ENCODE measurements at places on chromosomes 16 and 17. TPM values are rescaled to one million over a fixed set of nuclear protein-coding genes. Genes with fewer than 3 reads are reported as not detected.
A peak's percentile ranks its signal among the peaks of the same experiment; 100 is the strongest.

- peak; percentile 5 for DNase-seq
Observed at GRCh38 chr16:72637306-72637705, 410.6 kb downstream of the ZFHX3 start.

DNA sequence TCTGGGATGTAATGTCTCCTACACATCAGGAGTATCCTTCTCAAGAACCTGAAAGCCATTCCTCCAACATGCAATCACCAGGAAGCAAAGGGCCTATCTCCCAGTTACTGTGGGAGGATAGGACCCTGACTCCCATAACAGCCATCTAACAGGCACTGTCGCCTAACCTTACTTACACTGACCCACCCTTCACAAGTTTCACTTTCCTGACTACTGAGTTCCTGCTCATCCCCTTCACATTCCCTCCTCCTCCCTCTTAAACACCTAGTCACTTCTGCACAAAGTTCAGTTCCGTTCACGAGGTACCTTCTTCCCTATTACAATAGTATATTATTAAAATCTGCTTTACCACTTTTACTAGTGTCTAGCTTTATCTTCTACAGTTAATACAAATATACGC, 1.3 kb downstream of the C17orf67 start:
- DNase-seq = no peak

KRTAP4-8 gene
- polyA plus RNA-seq = not detected

DNA sequence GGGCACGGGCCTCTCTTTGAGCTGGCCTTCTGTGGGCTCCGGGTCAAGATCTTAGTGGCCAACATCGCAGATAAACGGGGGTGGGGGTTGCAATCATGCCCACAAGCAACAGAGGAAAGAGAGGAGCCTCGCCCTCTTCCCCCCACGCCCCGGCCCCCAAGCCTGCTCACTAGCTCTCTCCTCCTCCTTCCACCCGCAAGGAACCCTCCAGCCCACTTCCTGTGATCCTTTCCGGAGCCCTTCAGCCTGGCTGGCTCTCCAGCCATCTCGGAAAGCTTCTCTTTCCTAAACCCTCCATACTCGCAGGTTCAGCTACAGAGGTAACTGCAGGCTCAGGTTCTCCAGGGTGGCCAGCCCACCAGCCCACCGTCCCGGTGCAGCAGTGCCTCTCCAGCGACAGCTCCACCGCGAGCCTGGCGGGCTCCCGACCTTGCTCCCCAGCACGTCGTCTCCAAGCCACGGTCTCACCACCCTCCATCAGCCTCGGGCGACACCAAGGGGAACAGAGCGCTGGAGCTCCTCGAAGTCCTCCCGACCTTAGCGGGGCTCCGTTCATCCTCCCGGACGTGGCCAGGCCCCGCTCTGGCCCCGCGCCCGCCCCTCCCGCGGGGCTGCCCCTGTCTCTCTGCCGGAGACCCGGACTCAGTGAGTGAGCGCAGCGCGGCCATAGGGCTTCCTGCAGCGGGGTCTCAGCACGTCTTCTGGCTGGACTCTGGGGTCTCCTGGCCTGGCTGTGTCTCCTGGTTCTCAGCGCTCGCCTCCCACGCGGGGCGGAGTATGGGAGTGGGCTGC, 12.9 kb upstream of the ODF4 start:
- DNase-seq = no peak

PRKCB gene
- not detected for polyA plus RNA-seq

GRCh38 chr17:76017481-76018339, 9.4 kb downstream of the EVPL start:
- no peak for DNase-seq

NPIPB2 gene
- polyA plus RNA-seq = 8.9 TPM

GRCh38 chr17:49997773-49998703, 3.0 kb upstream of the DLX3 start:
- DNase-seq = peak; percentile 14

DNA sequence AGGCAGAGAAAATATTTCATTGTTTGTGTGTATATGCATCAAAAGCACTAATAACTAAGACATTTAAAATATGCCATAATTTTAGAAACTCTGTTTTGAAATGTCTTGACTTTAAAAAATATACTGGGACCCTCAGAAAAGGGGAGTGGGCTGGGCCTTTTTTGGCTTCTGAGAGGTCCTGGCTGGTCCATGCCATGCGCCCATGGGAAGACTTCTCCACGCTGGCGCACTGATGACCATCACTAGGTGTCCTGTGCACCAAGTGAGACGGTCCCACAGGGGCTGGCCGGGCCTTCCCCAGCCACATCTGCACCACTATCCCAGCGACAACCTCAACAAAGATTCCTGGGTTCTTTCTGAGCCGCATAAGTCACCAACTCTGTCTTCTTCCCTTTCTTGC, 27.0 kb upstream of the WFIKKN2 start:
- no peak for DNase-seq

ZG16 gene
- polyA plus RNA-seq = not detected

GRCh38 chr17:59298521-59298920, 32.9 kb upstream of the YPEL2 start:
- DNase-seq = no peak

DNA sequence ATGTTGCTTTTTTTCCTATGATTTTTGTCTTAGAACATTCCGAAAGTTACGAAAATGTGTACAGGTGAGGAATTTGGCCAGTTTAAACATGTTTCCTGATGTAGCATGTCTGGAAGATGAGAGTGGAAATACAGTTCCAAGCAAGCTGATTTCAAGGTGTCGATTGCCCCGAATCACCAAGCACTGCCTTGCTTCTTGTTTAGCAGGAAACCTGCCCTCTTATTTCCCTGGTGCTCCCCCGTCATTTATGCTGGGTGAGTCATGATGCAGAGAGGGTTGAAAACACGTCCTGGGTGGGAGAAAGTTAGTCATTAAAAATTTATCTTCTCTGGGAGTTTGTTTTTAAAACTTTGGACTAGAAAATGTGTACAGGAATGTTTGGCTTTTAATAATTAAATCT, 608.6 kb upstream of the EEF2KMT start:
- DNase-seq = no peak

DNA sequence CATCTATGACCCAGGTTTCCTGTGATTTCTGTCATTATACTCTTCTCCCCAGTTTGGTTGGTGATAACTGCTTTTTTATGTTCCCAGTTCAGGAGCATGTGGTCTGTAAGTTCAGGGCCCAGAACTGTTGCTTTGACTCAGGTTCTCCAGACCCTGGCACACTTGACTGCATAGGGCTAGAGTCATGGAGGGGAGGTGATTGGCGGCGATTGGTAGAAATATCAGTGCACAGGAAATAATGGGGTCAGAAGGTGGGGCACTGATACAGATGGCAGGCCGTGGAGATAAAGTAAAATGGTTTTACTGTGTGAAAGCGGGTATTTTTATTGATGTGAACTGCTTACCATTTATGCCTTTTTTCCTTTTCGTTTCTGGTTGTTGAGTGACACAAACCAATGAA, 28.7 kb downstream of the TAC4 start:
- no peak for DNase-seq

Measured in BJ (cell line).